ENCODE measurements at places on chromosomes 7 and 10. TPM values are rescaled to one million over a fixed set of nuclear protein-coding genes. Genes with fewer than 3 reads are reported as not detected.

Gene CUZD1
- 2.7 TPM for total RNA-seq

Gene PTF1A
- not detected for total RNA-seq

GRCh38 chr10:88952647-88953111, at the start of gene ACTA2:
TSS of gene ACTA2 (minus strand) at chr10:88952773. CDS start at chr10:88948930, 3,843 bp downstream.
- peak; percentile 70 for DNase-seq

DNA sequence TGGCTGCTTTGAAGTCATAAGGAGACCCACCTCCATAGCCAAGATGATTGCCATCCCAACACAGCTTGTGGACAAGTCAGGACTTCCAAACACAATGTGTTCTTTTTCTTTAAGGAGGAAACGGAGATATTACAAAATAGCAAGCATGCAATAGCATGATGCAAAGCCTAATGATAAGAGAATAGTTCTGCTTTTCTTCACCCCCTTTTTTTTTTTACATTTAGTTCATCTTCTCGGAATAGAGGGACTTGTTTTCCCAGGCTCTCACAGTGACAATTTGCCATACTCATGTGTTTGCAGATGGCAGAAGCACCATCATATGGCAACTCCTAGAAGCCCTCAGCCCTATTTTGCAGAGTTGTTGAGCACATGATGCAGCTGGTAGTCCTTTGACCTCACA, 119.8 kb downstream of the ITGB8 start:
- DNase-seq, result no peak

DNA sequence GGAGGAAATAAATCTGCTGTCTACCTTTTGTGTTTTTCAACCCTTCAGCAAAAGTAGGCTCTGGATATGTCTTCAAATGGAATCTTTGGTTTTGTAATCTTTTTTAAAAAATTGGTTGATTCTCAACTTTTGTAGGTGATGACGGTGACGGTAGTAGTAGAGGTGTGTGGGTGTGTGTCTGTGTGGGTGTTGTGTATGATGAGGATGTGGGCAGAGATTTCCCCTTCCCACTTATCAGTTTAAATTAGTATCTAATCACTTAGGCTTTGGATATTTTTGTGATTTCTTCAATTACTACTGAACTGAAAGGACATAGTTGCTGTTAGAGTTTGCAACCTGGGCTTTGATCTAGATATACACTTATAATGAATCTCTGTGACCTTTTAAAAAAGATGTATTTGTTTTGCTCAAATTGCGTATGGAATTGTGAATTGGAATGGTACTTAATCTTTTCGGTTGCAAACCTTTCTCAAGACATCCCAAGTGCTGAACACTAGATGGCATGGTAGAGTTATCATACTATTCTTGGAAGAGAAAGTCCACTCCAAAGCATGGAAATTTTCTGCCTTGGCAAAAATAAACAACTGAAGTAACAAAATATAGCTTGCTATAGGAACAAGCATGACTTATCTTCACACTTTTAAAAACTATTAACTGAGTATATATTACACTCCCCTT, 51.9 kb upstream of the A1CF start:
- DNase-seq, result no peak

GRCh38 chr10:45023426-45023825, 22.7 kb downstream of the ZNF22 start:
- no peak for DNase-seq

DNA sequence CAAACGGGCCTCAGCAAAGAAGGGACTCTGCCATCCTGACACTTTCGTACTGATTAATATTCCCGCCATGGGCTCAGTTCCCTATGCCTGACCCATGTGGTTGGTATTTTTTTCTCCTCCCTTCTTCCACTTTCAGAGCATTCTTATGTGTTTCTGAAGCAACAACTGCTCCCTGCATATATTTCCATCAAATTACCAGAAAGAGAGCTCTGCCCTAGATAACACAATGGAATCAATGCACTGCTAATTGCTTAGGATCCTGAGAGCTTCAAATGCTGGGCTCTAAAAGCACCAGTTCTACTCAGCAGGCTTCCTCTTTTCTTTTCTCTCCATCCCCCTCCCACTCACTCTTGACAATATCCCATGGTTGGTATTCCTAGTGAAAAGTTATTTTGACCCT, 5.3 kb downstream of the TECTB start:
- DNase-seq, result no peak

DNA sequence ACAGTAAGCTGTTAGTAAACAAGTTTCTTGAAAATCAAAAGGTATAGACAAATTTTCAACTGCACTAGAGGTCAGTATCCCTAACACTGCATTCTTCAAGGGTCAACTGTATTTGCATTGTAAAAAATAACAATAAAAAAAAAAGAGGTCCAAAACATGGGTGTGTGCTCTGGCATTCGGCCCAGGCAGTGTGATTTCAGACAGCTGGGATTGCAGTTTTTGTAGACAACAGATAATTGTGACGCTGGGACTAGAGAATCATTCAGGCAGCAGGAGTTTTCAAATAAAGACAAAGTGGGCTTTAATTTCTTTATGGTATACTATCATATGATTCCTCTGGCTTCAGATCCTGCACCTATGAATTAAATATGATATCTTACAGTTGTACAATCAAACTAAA, 543.2 kb upstream of the SEMA3D start:
- DNase-seq, result no peak
